ENCODE measurements at places on chromosomes 13 and 19.

GRCh38 chr13:37716420-37717195 is 118.0 kb upstream of the POSTN start:
- DNase-seq: no peak

DNA sequence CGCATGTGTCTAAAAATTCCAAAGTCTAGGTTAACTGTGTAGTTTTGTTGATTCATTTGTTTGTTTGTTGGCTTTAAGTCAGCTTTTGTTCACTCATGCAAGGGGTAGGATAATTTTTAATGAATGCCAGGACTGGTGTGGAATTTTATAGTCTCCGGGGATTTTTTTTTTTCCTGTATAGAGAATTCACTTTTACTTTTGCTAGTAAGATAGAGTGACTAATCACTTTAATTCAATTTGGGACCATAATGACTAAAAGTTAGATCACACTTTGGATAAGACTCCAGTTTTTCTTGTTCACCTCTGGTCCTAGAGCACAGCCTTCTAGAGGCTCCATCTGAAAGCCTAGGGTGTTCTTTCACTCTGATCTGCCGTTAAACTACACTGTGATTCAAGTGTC is 1690.0 kb downstream of the PCDH9 start:
- DNase-seq: no peak

DNA sequence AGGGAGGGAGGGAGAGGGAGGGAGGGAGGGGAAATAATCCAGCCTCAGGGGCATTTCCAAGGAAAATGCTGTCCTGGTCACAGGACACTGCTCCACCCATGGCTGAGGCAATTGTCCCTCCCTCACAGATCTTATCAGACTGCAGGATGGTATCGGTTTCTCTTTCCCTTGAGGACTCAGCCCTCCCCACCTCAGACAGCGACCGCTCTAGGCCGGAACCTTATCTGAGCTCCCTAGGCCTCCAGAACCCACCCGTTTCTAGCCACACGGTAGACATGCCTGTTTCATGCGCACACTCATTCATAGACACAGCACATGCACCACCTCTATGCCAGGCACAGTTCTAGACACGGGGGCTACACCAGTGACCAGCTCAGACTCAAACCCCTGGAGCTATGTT is 10.0 kb upstream of the IZUMO2 start:
- DNase-seq: no peak

- no peak for DNase-seq
Observed at GRCh38 chr19:5674714-5675113, 5.6 kb downstream of the MICOS13 start.

DNA sequence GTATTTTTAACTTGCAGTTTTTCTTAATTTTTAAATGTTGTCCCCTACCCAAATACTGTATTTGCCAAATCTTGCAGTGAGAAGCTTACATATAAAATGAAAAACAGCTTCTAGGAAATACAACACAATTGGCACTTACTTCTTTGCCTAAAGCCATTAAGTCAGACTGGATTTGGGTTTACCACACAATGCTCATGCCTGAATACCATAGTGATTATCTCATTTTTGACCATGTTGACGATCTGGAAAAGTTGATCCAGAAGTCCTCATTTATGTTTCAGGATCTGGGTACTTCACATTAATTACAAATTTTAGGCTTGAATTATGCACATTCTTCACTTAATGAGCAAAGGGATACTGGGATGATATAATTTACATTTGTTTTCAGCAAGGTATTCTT is 2.4 kb downstream of the RNF6 start:
- DNase-seq: no peak

GRCh38 chr19:55172741-55173140 is 6.3 kb upstream of the DNAAF3 start:
- no peak for DNase-seq

DNA sequence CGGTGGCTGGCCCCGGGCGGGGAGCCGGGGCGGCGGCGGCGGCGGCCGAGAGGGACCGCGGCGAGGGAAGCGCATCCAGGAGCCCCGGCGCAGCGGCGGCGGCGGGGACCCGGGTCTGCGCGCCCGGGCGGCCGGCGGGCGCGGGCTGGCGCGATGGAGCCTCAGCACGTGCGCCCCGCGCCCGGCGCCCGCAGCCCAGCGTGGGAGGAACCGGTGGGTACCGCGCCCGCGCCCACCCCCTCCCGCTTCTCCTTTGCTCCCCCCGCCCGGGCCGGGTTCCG is 7.8 kb upstream of the DGKH start:
- DNase-seq: no peak

Data from stimulated activated naive CD8-positive, alpha-beta T cell treated with anti-CD3 and anti-CD28 coated beads, Interleukin-15, Interleukin-2, amounts not matched to agents 100 U/mL and 50 U/mL, for 24 hours (primary cell).